Fibroblast of skin of right biceps (primary cell): ENCODE measurements at places on chromosomes 4 and X.

- no peak for DNase-seq
Observed at GRCh38 chr4:165288226-165288625, 39.2 kb upstream of the MSMO1 start.

- DNase-seq: no peak
Observed at GRCh38 chrX:16134936-16135335, 11.6 kb downstream of the GRPR start.

DNA sequence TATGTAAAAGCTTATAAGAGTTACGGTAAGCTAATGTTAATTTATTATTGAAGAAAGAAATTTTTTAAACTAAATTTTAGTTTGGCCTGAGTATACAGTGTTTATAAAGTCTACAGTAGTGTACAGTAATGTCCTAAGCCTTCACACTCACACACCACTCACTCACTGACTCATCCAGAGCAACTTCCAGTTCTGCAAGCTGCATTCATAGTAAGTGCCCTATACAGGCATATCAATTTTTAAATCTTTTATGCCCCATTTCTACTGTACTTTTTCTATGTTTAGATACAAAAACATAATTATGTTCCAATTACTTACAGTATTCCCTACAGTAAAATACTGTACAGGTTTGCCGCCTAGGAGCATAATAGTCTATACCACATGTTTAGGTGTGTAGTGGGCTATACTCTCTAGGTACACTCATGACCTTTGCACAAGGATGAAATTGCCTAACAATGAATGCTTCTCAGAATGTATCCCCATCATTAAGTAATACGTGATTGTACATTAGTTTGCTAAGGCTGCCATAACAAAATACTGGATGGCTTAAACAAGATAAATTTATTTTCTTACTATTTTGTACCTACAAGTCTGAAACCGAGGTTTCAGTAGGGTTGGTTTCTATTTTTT is 333.8 kb upstream of the PCDH7 start:
- peak; percentile 38 for DNase-seq

DNA sequence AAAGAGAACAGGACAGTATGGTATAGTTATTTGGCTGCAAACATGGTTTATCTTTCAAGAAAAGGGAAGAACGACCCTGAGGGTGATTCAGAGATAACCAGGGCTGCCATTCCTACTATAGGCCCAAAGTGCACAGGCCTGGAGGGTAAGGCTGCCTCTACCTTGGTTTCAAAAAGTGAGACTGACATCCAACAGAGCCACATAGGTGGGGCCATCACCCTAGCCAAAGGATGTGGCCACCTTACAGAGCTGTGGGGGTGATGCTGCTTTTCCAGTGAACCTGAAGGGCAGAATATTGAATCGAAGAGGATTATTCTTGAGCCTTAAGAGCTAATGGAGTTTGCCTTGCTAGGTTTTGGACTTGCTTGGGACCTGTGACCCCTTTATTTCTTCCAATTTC is 15.7 kb downstream of the SH2D1A start:
- DNase-seq: no peak

- peak; percentile 50 for DNase-seq
Observed at GRCh38 chr4:54189140-54189539, 40.0 kb upstream of the PDGFRA start.

DNA sequence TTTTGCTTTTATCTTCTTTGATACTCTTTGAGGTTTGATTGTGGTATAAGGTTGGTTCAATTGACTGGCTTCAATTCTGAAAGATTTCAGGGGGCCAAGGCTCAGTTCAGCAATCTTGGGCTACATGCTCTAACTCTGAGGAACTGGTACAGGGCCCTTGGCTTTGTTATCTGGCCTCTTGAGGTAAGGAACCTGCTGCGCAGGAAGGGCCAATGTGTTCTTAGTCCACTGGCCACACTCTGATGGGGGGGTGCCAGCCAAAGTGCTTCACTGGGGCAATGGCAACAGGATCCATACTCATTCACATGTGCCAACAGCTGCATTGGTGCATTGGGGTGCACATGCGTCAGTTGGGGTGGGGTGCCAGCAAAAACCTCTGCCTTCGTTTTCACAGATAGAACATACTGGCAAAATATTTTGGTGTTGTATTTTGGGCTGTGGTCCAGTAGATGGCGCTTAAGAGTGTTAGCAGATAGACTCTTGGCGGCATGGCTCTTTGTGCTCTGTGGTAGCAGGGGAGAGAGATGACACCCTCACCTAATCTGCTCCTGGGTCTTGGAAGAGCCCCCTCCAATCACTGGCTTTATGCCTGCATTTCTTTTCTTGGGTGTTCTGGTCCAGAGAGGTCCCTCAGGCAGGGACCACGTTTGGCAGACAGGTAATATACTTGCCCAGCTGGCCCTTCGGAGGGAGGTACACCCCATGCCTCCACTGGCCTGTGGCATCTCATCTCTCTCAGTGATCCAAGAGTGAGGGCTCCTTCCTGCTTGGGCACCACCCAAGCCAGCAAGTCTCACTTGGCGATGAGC is 42.9 kb downstream of the NDST3 start:
- peak; percentile 32 for DNase-seq

- DNase-seq: peak; percentile 19
Observed at GRCh38 chrX:103157496-103158316, 57.2 kb upstream of the BEX4 start.

GRCh38 chr4:123671636-123672404 is 275.2 kb downstream of the SPRY1 start:
- no peak for DNase-seq

GRCh38 chr4:35516102-35516501 is 728.2 kb downstream of the ARAP2 start:
- DNase-seq: no peak
